ENCODE measurements at places on chromosomes 11 and 22.

- no peak overlapping the region for H3K4me3 ChIP-seq
- no peaks in the 10 kb centered on the region for H3K36me3 ChIP-seq
- DNase-seq = no peak
These were observed 23.6 kb upstream of the UPB1 start for GRCh38 chr22:24471570-24471969.

- no peaks in the 10 kb centered on the region for H3K4me1 ChIP-seq
- no peak overlapping the region for H3K27ac ChIP-seq
- no peaks in the 10 kb centered on the region for H3K36me3 ChIP-seq
- H3K27me3 ChIP-seq = no peaks in the 10 kb centered on the region
These were observed 49.7 kb downstream of the C11orf96 start for GRCh38 chr11:43992183-43992582.

DNA sequence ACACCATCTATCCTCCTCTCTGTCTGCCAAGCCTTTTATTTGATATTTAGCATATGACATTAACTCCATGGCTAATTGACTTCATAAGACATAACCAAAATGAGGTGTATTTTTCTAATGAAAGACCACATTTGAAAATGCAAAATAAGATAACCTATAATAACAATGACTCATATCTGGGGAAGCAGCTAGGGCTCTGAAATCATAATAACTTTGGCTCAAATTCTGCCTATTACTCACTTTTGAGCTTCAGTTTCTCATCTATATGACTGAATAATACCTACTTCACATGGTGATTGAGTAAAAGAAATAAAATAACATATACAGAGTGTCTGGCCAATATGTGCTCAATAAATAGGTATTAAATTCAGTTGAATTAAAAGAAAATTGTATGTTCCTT, 1419.8 kb upstream of the TENM4 start:
- no peaks in the 10 kb centered on the region for H3K36me3 ChIP-seq
- no peaks in the 10 kb centered on the region for H3K4me1 ChIP-seq
- H3K27ac ChIP-seq = no peak overlapping the region
- no peaks in the 10 kb centered on the region for H3K27me3 ChIP-seq

DNA sequence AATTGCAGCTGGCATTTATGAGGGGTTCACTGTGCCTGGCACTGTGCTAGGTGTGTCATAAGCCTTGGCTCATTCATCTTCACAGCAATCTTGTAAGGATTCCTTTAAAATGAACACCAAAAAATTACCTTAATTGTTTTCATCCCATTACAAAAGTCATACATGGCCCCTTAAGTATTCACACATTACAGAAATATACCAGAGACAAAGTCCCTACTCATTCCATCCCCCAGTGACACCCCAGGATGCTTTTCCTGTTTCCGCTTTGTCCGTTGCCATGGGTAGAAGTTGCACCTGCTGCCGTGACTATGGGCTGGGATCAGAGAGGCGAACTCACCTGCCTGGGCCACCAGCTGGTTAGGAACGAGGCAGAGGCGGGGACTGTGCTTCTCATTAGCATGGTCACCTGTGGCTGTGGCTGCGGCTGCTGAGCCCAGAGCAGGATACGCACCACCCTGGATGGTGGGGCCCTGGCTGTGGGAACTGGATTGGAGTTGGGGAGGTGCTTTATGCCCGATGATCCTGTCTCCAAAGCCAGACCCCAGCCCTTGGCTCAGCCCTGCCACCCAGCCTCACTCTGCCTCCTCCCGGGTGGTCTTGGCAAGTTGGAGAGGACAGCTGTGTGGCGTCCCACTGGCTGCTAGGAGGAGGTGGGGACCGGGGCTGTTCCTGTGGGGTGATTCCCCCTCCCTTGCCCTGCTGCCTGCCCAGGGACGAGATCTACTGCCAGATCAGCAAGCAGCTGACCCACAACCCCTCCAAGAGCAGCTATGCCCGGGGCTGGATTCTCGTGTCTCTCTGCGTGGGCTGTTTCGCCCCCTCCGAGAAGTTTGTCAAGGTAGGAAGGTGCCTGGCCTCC, 60.8 kb downstream of the MYO7A start:
- no peak for DNase-seq
- H3K27ac ChIP-seq = no peak overlapping the region
- H3K36me3 ChIP-seq = no peaks in the 10 kb centered on the region
- no peaks in the 10 kb centered on the region for H3K27me3 ChIP-seq
- H3K4me1 ChIP-seq = no peaks in the 10 kb centered on the region
- H3K4me3 ChIP-seq = no peak overlapping the region

DNA sequence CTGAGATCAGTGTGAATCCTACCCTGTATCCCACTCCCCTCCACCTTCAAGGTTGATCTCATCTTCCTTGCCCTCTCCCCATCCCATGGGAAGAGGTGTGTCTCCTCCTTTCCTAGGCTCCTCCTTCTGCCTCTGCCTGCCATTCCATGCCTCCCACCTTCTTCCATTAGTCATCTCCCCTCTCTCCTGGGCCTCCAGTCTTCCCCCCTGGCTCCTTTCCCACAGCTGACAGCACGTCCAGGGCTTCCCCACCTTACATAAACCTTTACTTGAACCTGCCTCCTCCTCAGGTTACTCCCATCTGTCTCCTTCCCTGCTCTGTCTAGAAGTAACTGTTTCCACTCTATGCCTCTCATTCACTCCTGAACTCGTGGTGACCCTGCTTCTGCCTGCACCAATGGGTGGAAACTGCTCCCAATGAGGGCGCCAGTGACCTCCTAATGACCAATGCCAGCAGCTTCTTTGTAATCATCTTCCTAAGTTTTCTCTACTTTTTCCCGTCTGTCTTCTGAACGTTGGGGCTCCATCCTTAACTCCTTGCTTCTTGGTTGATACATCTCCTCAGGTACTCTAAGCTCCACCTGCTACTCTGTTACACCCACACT, 266.9 kb upstream of the NARS2 start:
- DNase-seq = no peak
- H3K27me3 ChIP-seq = peaks cover 16% of the 10 kb centered on the region
- H3K4me1 ChIP-seq = no peaks in the 10 kb centered on the region
- no peak overlapping the region for H3K4me3 ChIP-seq
- no peaks in the 10 kb centered on the region for H3K36me3 ChIP-seq

- no peaks in the 10 kb centered on the region for H3K36me3 ChIP-seq
- no peaks in the 10 kb centered on the region for H3K4me1 ChIP-seq
- no peak overlapping the region for H3K4me3 ChIP-seq
These were observed 286.4 kb downstream of the NTM start for GRCh38 chr11:131656839-131657211.

DNA sequence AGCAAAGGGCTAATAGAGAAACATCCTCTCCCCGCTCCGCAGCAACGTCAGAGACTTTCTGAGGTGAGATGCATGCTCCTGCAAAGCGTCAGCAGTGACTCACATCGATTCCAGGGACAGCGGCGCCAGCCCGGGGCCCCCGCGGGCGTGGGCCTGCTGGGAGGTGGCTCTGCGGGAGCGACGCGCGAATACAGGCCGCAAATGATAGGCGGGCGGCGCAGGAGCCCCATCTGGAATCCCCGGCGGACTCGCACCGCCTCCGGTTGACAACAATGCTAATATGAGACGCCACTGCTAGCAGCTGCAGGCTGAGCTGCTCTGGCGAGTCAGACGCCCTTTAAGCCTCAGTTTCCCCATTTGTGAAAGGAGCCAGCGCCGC, 557 bp downstream of the RANGAP1 start:
- H3K4me3 ChIP-seq = peak overlapping the region; percentile 95
- peak overlapping the region; percentile 58 for H3K27ac ChIP-seq
- peaks cover 44% of the 10 kb centered on the region for H3K4me1 ChIP-seq
- peak; percentile 95 for DNase-seq
- peaks cover 21% of the 10 kb centered on the region for H3K36me3 ChIP-seq

DNA sequence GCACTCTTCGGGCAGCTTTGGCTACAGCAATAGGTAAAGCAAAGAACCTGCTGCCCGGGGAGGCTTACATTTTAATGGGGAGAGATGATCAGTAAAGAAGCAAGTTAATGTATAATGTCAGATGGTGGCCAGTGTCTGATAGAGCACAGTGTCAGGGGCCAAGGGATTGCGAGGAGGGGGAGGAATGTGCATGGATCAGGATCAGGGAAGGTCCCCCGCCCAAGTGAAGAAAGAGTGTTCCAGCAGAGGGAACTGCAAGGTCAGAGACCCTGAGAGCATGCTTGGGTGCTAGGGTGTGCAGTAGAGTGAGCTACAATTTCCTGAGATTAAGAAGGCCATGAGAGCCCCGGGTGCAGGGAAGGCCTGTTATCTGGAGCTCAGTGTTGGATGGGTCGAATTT, 39.7 kb downstream of the TIMP3 start:
- H3K27me3 ChIP-seq = no peaks in the 10 kb centered on the region
- no peak overlapping the region for H3K27ac ChIP-seq
- H3K36me3 ChIP-seq = no peaks in the 10 kb centered on the region
- no peaks in the 10 kb centered on the region for H3K4me1 ChIP-seq
- DNase-seq = no peak

DNA sequence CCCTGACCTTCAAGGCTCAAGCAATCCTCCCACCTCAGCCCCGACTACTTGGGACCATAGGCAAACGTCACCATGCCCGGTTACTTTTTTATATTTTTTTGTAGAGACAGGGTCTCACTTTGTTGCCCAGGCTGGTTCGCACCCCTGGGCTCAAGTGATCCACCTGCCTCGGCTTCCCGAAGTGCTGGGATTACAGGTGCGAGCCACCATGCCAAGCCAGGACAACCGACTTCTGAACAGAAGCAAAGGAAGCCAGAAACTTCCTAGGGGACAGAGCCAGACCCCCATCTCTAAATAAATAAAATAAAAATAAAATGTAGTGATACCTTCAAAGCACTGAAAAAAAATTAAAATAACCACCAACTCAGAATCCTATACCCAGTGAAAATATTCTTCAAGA, 26.4 kb downstream of the C11orf58 start:
- H3K4me3 ChIP-seq = no peak overlapping the region
- no peak for DNase-seq
- no peaks in the 10 kb centered on the region for H3K27me3 ChIP-seq
- H3K36me3 ChIP-seq = no peaks in the 10 kb centered on the region
- peaks cover 3% of the 10 kb centered on the region for H3K4me1 ChIP-seq

GRCh38 chr11:128711136-128711535, 17.3 kb downstream of the FLI1 start:
- H3K4me1 ChIP-seq = peaks cover 94% of the 10 kb centered on the region
- DNase-seq = no peak
- peak overlapping the region; percentile 17 for H3K27ac ChIP-seq
- no peak overlapping the region for H3K4me3 ChIP-seq
- peaks cover 6% of the 10 kb centered on the region for H3K36me3 ChIP-seq

- H3K4me1 ChIP-seq = no peaks in the 10 kb centered on the region
- H3K4me3 ChIP-seq = no peak overlapping the region
- H3K27me3 ChIP-seq = peaks cover 33% of the 10 kb centered on the region
These were observed 291.8 kb downstream of the MIAT start for GRCh38 chr22:26949193-26949592.

DNA sequence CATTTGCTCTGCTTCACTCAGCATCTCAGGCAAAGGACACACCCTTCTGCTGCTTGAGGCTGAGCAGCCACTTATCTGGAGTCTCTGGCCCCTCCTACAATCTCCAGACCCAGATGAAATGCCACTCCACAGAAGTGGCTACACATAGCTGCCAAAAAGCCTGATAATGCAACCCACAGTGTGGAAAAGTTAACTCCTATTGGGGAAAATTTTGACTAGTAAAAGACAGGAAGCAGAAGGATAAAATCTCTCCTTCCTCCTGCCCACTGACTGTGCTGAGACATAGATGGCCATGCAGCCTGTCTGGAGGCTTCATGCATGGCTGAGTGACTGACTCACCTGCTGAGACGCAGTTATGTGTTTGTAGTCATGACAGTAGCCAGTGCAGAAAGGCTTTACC, 92.3 kb upstream of the TEAD1 start:
- no peaks in the 10 kb centered on the region for H3K36me3 ChIP-seq
- no peak overlapping the region for H3K4me3 ChIP-seq
- peaks cover 6% of the 10 kb centered on the region for H3K4me1 ChIP-seq
- no peak for DNase-seq
- peaks cover 6% of the 10 kb centered on the region for H3K27me3 ChIP-seq
- H3K27ac ChIP-seq = no peak overlapping the region

GRCh38 chr11:1937616-1938342, 9.4 kb upstream of the MRPL23 start:
- peaks cover 5% of the 10 kb centered on the region for H3K4me1 ChIP-seq
- no peak overlapping the region for H3K27ac ChIP-seq
- H3K27me3 ChIP-seq = no peaks in the 10 kb centered on the region
- DNase-seq = peak; percentile 0
- H3K4me3 ChIP-seq = no peak overlapping the region

GRCh38 chr11:75365711-75366181, 14.3 kb upstream of the ARRB1 start:
- H3K4me3 ChIP-seq = no peak overlapping the region
- H3K4me1 ChIP-seq = peaks cover 15% of the 10 kb centered on the region
- no peak overlapping the region for H3K27ac ChIP-seq
- no peak for DNase-seq
- no peaks in the 10 kb centered on the region for H3K27me3 ChIP-seq
- no peaks in the 10 kb centered on the region for H3K36me3 ChIP-seq

DNA sequence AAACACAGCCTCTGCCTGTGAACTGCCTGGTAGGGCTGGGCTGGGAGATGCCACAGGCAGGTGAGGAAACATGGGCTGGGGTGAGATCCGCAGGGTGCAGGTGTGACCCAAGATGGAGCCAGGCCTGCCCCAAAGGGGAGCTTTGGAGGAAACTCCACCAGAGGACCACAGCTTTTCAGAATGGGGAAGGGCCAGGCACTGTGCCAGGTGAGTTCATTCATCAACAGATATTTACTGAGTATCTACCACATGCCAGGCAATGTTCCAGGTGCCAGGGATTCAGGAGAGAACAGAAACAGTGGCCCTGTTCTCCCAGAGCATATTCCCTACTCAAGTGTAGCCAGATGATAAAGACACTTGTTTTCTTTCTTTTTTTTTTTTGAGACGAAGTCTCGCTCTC, 11.2 kb downstream of the RTN4RL2 start:
- DNase-seq = no peak
- no peak overlapping the region for H3K4me3 ChIP-seq
- peaks cover 23% of the 10 kb centered on the region for H3K4me1 ChIP-seq
- H3K36me3 ChIP-seq = no peaks in the 10 kb centered on the region

DNA sequence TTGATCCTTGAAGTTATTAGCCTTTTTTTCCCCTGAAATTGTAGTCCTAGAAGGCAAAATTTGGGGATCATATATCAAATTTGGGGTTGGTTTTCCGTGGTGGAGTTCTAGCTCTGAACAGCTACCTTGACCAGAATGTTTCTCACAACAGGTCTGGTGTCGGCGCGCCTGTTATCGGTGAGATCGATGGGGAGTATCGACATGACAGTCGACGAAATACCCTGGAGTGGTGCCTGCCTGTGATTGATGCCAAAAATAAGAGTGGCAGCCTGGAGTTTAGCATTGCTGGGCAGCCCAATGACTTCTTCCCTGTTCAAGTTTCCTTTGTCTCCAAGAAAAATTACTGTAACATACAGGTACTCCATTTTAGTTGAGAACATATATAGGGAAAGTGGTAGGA, 9.9 kb upstream of the PHLDB1 start:
- H3K4me3 ChIP-seq = no peak overlapping the region
- no peak overlapping the region for H3K27ac ChIP-seq
- no peaks in the 10 kb centered on the region for H3K27me3 ChIP-seq
- peaks cover 9% of the 10 kb centered on the region for H3K36me3 ChIP-seq

GRCh38 chr22:37999236-37999635, 14.9 kb upstream of the SOX10 start:
- DNase-seq = no peak
- H3K27me3 ChIP-seq = no peaks in the 10 kb centered on the region
- H3K36me3 ChIP-seq = no peaks in the 10 kb centered on the region
- no peak overlapping the region for H3K4me3 ChIP-seq

All from activated T-cell treated with anti-CD3 and anti-CD28 coated beads, Interleukin-2, amount 50 U/mL, for 72 hours (primary cell).